ENCODE measurements at places on chromosomes 4 and X.

DNA sequence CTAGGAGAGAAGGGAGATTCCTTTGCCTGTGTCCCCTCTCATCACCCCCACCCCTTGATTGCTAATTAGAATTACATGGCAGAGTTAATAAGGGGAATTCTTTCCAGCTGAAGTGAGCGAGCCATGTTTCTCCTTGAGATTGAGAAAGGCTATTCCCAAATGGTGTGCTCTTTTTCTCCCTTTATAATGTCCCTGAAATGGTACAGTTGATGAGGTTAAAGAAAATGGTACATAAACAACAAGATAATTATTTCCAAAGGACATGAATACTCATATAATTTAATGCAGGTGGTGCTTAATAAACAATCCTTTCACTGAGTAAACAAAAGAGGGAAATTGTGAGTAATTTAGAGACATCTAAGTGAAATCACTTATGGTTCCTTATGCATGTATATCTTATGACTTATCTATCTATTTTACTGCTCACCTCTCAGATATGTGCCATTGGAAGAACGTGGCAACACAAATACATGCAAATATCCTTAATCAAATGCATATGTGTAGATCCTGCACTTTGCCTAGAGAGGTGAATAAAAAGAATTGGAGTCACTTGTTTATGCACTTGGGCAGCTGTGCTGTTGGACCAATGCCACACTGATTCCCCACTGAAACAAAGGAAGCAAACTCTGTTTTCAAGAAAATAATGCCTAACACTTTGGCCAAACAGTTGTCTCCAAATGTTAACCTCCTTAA lies 106.6 kb upstream of the WDR44 start:
- no peak for DNase-seq

DNA sequence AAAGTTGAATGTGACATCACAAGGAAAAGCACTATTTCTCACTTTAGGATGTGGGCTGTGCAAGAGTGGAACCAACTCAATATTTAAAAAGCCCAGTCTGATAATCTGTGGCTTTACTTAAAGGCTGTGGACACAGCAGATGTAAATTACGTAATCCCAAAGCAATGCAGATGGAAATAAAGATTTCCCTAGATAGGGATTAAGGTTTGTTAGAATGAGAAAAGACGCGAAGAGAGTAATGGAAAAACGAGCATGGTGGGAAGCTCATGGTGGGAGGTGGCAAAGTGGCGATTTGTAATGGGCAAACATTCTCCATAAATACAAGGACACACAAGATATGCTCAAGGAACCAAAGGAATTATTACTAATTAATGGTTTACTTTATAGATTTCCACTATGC lies 985.5 kb downstream of the FSTL5 start:
- no peak for DNase-seq

- no peak for DNase-seq
Observed at GRCh38 chr4:97479388-97479787, 663.9 kb downstream of the STPG2 start.

GRCh38 chr4:86472377-86473019 lies 112.6 kb upstream of the MAPK10 start:
- DNase-seq: no peak

GRCh38 chrX:119638725-119639471 lies 32.7 kb upstream of the NKRF start:
- peak; percentile 75 for DNase-seq

DNA sequence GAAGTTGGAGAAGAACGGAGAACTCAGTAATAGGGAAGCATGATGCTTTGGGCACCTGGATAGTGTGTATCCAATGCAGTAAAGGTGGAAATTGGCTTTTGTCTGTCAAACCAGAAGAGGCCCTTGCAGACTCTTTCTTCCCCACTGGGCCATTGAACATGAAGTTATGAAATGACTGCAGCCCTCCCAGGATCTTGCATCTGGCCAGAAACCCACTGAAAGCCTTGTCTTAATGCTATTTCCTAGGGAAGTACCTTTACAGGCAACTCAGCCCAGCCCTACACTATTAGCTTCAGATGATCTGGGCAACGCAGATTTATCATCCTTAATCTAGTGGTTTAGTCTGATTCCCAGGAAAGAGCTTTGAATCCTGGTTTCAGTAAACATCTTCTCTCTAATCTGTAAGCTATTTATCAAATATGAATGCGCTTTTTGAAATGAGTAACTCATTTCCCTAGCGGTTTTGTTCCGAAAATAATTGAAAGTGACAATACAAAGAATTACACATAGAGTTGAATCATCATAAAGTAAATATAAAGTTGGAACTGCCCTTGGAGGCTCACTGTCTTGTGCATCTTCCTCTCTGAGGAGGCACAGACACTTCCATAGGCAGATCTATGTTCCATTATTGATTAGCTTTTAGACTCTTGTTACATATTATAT lies 464.1 kb downstream of the IDS start:
- no peak for DNase-seq

DNA sequence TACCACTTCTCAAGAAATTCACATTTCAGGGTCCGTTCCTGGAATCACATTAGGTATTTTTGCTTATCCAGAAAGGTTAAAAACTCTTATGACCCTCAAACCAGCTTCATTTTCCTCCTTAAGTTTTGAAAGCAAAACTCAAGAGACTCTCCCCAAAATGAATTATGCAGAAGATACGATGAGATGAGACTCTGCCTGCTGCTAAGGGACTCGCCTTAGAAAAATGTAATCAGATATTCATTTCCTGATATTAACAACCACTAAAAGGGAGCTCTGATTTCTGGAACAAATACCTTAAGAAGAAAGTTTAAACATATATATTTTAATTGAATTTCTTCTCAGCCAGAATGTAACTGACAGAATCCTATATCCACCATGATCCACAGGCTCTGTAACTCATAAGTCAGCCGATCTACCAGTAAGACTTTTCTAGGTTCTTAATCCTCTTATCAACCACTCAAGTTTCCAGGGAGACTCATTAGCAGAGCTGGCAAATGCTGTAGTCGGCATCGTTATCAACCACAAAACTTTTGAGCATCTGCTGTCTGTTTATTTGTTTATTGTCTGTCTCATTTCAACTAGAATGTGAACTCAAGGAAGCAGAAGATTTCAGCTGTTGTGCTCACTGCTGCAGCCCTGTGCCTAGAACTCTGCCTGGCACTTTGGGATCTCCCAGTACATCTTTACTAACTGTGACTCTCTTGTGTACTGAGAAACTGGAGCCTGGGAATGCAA lies 112.5 kb downstream of the LDB2 start:
- DNase-seq: no peak

GRCh38 chr4:1300466-1301455 lies 11.1 kb downstream of the MAEA start:
- peak; percentile 99 for DNase-seq

DNA sequence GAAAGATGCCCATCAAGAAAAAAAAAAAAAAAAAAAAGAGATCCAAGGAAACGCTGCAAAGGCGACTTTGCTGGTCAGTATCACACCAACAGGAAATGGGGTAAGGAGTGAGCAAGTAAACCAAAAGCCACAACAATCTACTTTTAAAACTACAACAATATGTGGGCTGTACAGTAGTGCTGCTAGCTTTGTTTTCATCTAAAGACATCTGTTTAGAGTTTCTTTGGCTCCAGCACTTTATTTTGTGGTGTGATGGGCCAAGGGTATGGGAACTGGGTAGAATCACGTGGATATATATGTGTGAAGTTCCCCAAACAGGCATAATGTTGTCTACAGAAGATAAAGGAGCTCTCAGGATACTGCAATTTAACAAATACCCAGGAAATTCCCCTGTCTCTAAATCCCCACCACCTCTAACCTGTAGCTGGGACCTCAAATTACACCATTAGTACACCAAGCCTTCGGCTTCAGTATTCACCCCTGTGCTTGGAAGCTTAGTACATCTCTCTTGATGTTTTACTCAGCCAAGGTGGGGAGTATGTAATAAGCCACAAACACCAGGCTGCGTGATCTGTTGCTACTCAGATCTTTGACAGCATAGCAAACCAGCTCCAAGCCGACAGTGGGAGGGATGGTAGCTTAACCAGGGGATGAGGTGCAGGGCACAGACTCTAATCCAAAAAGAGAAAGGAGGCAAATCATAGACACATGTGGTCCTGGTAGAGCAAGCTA lies 207.9 kb downstream of the HS6ST2 start:
- DNase-seq: peak; percentile 1

DNA sequence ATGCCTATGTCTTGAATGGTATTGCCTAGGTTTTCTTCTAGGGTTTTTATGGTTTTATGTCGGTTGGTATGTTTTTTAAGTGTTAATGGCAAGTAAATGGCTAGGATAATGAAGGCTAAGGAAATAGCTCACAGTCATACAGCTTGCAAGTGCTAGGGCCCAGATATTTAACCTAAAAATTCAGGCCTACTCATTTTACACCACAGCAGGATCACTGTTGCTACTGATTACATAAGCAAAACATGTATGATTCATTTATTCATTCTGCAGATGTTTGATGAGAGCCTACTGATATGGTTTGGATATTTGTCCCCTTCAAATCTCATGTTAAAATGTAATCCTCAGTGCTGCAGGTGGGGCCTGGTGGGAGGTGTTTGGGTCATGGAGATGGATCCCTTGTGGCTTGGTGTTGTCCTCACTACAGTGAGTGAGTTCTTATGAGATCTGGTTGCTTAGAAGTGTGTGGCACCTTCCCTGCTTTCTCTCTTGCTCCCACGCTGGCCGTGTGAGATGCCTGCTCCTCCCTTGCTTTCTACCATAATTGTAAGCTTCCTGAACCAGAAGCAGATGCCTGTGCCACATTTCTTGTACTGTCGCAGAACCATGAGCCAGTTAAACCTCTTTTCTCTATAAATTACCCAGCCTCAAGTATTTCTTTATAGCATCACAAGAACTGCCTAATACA lies 175.5 kb downstream of the MAPK10 start:
- DNase-seq: no peak

GRCh38 chr4:149404143-149404542 lies 411.5 kb downstream of the IQCM start:
- no peak for DNase-seq

GRCh38 chr4:59712470-59712869 lies 1487.7 kb upstream of the ADGRL3 start:
- no peak for DNase-seq

GRCh38 chr4:142845293-142846107 lies 601 bp downstream of the INPP4B start:
- no peak for DNase-seq

GRCh38 chr4:94359838-94360237 lies 17.2 kb upstream of the HPGDS start:
- no peak for DNase-seq

- no peak for DNase-seq
Observed at GRCh38 chr4:85358831-85359230, 116.1 kb upstream of the ARHGAP24 start.

GRCh38 chr4:89590128-89590527 lies 246.8 kb downstream of the SNCA start:
- no peak for DNase-seq

- DNase-seq: no peak
Observed at GRCh38 chr4:98305576-98305975, 44.4 kb downstream of the RAP1GDS1 start.

DNA sequence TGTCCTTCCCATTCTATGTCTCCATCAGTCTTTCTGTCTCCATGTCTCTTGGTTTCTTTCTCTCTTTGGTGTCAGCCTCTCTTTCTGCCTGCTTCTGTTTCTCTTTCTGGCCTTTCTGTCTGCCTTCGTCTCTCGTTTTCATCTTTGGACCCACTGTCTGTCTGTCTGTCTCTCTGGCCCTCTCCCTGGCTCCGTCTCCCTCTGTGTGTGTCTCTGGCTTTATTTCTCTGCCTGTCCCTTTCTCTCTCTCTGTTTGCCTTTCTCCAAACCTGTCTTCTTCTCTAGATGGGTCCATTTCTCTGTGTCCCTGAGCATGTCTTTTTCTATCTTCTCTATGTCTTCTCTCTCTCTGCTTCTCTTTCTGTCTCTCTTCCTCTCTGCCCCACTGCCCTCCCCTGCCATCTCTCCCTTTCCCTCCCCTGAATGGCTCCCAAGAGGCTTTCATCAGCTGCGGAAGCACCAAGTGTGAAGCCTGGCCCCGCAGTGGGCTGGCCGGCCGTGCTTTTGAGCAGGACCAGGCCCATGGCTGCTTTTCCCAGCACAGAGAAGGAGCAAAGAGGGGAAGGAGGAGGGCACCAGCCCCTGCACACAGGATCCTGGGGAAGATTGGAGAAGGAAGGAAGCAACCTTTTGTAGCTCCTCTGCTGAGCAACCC lies 57.4 kb downstream of the PJA1 start:
- DNase-seq: no peak

DNA sequence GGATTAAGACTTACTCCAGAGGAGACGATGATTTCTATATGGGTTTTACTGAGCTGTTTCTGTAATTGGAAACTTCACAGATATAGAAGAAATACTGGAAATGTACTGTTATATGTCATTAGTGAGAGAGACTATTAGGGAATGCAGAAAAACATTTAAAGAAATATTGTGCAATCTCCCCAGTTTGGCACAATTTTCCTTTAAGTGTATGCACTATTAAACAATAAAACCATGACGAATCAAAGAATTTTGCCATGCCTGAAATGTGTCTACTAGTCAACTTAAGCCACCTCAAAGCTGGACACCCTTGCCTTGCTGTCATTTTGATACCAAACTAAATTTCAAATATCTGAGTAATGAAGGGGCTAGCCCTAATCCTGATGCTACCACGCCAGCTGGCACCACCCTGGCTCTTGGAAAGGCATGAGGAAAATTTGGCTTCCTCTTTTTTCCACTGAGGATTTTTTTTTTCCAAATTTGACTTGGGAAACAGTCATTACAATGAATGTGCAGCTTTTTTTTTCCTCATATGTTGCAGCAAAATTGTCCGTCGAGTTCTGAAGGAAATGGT lies 36.1 kb downstream of the MTTP start:
- no peak for DNase-seq

DNA sequence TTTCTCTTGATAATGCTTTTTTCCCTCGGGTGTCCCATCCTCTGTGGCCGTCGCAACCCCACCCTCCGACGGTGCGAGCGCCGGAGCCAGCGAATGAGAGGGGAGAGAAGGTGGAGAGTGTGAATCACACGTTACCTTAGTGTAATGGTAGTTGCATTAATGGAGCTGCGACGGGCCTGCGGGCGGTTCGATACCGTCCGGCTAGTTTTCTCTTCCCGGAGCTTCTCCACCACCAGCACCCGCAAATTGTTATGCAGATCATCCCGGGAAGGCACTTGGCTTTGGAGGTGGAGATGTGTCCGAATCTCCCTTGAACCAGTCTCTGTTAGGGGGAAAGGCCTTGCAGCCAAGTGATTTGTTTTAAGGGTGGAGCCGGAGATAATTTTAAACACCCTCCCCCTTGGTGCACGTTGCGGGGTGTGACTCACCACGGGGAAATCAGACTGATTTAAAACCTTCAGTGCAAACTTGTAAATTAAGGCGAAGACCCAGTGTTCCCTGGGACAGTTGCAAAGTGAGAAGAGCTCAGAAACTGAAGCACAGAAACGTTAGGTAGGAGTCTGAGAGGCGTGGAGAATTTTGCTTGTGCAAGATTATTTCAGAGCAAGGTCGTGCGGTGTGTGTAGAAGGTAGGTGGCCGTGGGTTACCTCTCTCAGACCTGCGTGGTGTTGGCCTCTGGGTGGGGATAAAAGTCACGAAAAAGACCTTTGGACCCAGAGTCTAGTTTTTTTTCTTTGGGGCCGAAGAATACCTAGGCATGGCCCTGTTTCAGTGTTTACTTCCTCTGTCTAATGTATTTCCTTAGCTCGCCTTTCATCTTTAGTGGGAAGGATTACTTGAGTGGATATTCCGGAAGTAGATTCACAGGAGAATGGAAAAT lies 1.3 kb downstream of the AFF1 start:
- DNase-seq: peak; percentile 75

GRCh38 chr4:76723373-76723772 lies 174.6 kb downstream of the SOWAHB start:
- no peak for DNase-seq

All from inflammatory macrophage (primary cell).